ENCODE measurements at places on chromosomes 4 and X.

DNA sequence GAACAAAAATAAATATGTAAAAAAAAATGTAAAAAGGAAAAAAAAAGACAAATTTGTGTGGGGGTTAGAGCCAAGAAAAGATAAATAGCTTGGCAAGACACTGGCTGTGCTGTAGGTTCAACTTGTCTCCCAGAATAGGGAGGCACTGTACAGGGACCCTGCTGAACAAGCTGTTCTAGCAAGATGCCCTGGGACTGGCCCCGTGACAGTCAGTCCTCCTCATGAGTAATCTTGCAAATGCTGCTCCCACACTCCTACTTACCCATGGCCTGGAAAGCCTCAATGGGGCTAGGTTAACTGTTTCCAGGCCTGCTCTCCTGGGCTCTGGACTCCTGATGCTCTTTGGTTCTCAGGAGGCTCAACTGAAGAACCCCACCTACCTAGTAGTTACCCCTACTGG, 106.8 kb downstream of the ATG4A start:
- DNase-seq: no peak

DNA sequence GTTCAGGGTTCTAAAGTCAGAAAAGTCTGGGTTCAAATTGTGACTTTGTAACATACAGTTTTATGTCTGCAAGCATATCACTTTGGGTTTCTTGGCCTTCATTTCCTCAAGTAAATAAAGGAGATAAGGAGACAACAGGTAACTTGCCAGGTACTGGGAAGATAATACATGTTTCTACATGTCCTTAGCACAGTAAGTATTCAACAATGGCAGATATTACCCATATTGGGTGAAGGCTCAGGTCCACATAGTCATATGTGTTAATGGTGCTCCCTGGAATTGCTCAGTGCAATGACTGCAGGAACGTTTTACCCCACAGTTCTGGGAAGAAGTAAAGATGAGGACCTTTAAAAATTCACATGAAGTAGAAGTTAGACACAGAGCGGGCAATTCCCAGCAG, 35.8 kb upstream of the GAB1 start:
- DNase-seq: no peak

- DNase-seq: peak; percentile 22
Observed at GRCh38 chr4:142565771-142566170, 280.3 kb downstream of the INPP4B start.

GRCh38 chr4:36260731-36261130, 16.4 kb upstream of the ARAP2 start:
- no peak for DNase-seq

DNA sequence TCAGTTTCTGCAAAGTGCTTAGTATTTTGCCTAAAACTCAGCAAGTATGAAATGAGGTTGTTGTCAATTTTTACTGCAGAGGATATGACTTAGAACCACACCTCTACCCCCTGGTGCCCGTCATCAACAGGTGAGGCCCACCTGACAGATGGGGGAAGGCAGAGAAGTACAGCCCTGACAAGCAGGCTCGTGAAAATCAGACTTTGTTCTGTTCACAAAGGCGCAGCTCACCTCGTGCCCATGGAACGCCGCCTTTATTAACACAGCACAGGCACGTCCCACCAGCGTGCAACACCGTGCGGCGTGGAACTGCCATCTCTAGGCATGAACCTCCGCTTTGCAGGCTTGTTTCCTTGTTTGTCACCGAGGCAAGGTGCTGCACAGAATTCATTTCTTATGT, 13.3 kb downstream of the CYP4V2 start:
- no peak for DNase-seq

DNA sequence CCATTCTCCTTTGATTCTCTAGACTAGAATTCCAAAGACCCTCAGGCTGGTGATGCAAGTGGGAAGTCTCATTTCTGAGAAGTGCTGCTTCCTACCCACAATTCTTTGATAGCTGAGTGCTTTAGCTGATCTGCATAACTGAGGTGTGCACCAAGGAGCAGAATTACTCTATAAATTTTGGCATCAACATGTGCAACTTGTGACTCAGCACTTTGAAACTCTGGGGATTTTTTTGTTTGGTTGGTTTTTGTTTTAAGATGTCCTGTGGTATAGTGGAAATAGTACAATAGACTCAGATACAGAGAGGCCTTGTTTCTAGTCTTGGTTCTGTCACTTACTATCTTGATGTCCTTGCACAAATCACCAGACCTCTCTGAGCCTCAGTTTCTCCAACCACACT, 148.4 kb downstream of the AR start:
- no peak for DNase-seq

DNA sequence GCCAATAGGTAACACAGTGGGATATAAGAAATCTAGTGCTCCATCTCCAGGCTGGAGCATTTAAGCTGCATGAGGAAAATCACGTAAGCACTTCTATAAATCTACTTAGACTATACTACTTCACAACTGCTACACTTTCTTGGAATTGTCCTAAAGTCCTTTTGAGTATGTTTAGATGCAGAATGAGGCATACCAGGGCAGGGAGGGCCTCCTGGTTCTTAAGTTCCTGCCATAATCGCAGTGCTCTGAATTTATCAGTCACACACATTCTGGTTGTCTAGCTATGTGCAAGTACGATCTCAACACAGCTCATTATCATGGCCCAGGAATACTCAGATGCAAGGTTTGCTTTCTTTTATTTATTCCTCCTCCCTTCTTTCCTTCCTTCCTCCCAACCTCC, 130.3 kb downstream of the GUCY2F start:
- no peak for DNase-seq

DNA sequence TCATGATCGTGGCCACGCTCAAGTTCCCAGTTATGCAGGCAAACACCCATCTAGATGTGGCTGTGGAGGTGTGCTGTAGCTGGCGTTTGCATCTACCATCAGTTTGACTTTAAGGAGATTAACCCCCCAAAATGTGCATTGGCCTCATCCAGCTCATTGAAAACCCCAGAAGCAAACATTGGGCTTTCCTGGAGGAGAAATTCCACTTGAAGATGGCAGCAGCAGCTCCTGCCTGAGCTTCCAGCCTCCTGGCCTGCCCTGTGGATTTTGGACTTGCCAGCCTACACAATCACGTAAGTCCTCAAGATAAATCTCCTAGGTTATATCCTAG, 30.2 kb upstream of the SLC25A6 start:
- no peak for DNase-seq

GRCh38 chr4:170849969-170850368, 760.2 kb upstream of the AADAT start:
- no peak for DNase-seq

DNA sequence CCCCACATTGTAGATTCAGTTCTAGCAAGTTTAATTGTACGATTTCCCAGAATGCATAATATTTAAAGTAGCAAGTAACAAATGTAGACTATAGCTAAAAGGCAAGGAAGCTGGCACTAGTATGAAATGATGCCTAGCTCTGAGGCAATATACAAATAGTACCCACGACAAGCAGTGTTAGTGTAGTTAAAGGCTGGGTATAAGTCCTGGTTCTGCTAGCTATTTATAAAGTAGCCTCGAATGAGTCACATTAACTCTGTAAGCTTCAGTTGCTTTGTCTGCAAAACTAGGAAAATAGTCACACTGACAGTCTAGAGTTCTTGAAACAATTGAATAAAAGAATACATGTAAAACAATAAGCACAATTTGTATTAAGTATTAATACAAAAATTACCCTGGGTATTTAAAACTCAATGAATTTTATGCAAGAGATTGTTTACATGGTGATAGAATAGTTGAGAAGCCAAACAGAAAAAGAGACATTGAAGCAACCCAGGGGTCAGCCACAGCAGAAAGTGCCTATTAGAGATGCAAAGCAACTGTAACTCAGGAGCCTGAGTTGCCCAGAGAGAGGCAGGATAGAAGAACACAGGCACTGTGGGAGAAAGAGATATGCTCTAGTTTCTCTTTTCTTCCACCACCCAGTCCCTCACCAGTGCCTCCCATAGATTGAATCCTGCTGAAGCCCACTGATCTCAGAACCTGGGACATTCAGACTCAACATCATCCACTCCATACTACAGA, 949.0 kb downstream of the C4orf33 start:
- DNase-seq: no peak

- DNase-seq: no peak
Observed at GRCh38 chr4:14345356-14345775, 656.9 kb upstream of the CPEB2 start.

DNA sequence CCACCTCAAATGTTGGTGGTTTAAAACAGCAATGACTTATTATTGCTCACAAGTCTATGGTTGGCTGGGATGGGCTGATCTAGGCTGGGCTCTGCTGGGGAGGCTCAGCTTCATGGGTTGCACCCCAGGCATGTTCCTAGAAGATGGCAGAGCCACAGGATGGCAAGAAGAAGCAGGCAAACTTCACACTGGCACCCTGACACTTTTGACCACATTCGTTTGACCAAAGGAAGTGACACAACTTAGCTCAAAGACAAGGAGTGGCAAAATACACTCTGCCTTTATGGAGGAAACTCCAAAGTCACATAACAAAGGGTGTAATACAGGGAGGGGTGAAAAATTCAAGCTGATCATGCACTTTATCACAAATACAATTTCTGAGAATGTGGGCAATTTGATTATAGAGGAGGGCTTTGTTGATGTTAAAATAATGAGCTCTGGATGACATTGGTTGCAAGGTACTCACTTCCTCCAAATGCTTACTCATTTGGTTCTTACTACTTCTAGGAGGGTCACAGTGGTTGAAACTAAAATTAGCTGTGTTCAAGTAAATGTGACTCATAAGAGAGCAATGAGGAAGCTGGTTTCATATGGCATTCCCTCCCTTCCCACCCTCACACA, 249.2 kb upstream of the RPS6KA3 start:
- DNase-seq: peak; percentile 68

DNA sequence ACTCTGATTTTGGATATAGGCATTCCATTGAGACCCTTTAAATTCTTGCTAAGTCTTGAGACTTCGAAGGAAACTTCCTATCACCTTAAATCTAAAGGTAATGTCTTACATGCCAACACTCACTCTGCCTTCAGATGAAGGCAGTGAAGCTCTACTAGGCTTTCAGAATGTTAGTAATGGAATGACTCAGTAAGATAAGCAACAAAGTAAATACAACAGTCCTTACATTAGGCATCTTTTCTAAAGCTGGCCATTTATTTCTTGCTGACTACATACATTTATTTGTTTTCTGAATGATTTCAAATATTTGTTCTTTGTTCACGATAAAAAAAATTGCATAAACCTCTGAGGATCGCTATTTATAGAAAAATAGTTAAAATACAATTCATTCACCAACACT, 43.5 kb downstream of the ASIC5 start:
- DNase-seq: peak; percentile 38

DNA sequence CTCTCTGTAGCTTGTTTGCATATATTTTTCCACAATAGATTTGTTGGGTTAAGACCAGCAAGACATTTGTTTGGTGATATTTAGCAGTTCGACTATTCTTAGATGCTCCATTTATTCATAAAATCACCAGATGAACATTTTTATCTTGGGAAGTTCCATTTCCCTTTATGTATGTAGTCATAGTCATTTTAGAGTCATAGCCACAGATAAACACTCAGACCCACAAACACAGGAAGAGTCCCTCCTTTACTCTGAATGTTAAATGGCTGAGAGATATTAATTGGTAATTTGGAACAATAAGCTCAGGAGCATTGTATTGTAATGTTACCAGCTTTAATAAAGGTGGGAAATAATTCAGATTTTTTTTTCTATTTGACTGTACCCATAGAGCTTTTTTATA, 1608.7 kb downstream of the STIM2 start:
- DNase-seq: no peak

- no peak for DNase-seq
Observed at GRCh38 chrX:88977835-88978234, 230.8 kb downstream of the CPXCR1 start.

DNA sequence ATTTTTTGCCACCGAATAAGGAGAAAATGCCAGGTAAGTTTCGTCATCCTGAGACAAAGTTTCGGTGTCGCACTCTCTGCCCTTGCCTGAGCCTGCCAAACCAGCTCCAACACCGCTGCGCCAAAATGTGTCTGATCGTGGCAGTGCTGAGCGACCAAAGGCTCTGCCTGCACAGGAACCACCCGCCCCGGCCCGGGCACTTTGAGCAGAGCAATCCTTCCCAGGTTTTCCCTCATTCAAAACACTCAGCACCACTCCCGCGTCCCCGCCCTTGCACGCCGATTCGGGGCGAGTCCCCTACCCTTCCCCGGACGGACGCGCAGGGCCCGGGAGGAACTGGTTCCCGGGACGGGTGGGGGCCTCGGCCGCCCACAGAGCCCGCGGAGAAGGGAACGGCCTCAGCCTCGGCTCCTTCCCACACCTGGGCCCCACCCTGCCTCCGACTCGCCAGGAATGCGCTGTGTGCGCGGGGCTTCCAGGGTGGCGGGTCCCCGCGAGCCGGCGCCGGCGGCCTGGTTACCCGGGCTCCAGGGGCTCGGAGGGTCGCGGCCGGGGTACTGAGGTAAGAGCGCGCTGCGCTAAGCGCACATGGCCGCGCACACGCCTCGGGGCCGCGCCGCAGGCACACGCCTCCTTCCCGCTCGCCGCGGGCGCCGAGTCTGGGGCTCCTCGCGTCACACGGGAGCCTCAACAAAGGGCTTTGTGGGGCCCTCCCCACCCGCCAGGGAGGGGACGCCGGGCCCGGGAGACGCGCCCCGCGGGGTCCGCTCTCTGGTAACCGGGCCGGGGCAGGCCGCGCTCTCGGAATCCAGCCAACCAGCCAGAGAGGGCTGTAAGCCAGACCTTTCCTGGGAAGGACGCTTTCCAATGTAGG, at the start of gene C4orf36:
Gene C4orf36, minus strand, starts transcription at position 661 of the 874 bp plus-strand sequence. CDS start 902 bp downstream, outside the sequence.
- peak; percentile 86 for DNase-seq

DNA sequence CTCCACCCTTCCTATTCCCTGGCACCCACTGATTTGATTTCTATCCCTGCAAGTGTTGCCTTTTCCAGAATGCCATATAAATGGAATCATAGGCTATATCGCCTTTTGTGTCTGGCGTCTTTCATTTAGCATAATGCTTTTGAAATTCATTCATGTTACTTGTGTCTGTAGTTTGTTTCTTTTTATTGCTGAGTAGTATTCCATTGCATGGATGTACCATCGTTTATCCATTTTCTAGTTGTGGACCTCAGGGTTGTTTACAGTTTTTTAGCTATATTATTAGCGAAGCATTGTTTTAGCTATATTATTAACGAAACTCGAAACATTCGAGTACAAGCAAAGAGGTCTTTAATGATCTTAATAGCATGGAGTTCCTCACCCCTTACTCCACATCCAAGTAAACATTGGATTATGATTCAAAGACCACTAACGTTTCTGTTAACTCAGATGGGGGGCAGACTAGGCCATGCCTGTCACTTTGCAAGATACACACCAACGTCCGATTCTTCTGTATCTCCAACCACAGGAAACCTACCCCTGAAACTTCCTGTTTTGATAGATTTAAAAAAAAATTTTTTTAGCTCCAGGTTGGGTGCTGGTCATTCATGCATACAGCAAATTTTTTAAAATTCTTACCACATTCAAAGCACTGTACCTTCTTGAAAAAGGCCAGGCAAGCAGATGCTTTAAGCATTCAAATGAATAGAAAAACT, 1.1 kb downstream of the DCK start:
- DNase-seq: no peak

DNA sequence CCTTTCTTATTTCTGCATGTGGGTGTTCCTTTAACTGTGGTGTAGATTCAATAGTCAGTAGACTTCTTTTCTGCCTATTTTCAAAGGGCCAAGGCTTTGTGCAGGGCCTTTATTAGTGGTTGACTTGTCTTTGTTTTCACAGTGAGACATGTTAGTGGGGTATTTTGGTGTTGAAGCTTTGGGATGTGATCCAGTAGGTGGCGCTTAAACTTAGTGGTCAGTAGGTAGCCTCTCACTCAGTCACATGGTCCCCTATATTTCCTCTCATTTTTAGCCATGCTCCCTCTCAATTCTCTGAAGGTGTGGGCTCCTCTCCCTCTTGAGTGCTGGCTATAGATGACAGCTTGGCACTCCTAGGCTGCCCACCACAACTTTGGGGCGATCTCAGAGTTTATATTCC, 23.4 kb upstream of the SLC10A7 start:
- no peak for DNase-seq
